ENCODE measurements at places on chromosomes 4 and X. TPM values are rescaled to one million over a fixed set of nuclear protein-coding genes. Genes with fewer than 3 reads are reported as not detected.

GPRIN3 gene
- not detected for total RNA-seq

ELMOD2 gene
- total RNA-seq, result 32.8 TPM

TMSB15C gene
- 3.9 TPM for total RNA-seq

ZNF630 gene
- total RNA-seq, result 3.3 TPM

FAM9B gene
- total RNA-seq, result not detected

MAGEA2B gene
- not detected for total RNA-seq

SHROOM3 gene
- 3.8 TPM for total RNA-seq

NAP1L2 gene
- not detected for total RNA-seq

CDKL2 gene
- total RNA-seq, result 5.0 TPM

LRRC66 gene
- total RNA-seq, result 0.73 TPM

POF1B gene
- total RNA-seq, result not detected

SYN1 gene
- 0.71 TPM for total RNA-seq

BMP3 gene
- total RNA-seq, result not detected

BOD1L1 gene
- total RNA-seq, result 41.6 TPM

CYBB gene
- total RNA-seq, result not detected

TSPAN7 gene
- total RNA-seq, result 0.40 TPM

DGAT2L6 gene
- total RNA-seq, result not detected

CETN2 gene
- total RNA-seq, result 32.0 TPM

SRPX gene
- total RNA-seq, result 48.0 TPM

CSAG3 gene
- not detected for total RNA-seq

OTUD6A gene
- total RNA-seq, result not detected

CYSLTR1 gene
- not detected for total RNA-seq

IQCM gene
- not detected for total RNA-seq

FAM9C gene
- total RNA-seq, result not detected

TLR10 gene
- total RNA-seq, result not detected

SHISA3 gene
- 3.9 TPM for total RNA-seq

SPANXA1 gene
- total RNA-seq, result not detected

HSFX1 gene
- 2.1 TPM for total RNA-seq

RFC1 gene
- 44.6 TPM for total RNA-seq

PCDH19 gene
- total RNA-seq, result 1.7 TPM

CENPVL3 gene
- 0.18 TPM for total RNA-seq

CXCL10 gene
- not detected for total RNA-seq

PLXNB3 gene
- 8.7 TPM for total RNA-seq

HMGN5 gene
- total RNA-seq, result 2.7 TPM

GSX2 gene
- total RNA-seq, result 0.35 TPM

ARMCX2 gene
- 60.4 TPM for total RNA-seq

HERC3 gene
- total RNA-seq, result 15.4 TPM

TRIM60 gene
- total RNA-seq, result not detected

BEX2 gene
- total RNA-seq, result 4.0 TPM

MAGEA1 gene
- not detected for total RNA-seq

ASB5 gene
- total RNA-seq, result 0.32 TPM

KLHL13 gene
- not detected for total RNA-seq

PPP4R3C gene
- total RNA-seq, result not detected

WAS gene
- total RNA-seq, result 0.19 TPM

SLC9A7 gene
- 1.2 TPM for total RNA-seq

ZNF330 gene
- 30.1 TPM for total RNA-seq

DTHD1 gene
- not detected for total RNA-seq

RENBP gene
- total RNA-seq, result 18.9 TPM

MEPE gene
- not detected for total RNA-seq

SGMS2 gene
- 17.1 TPM for total RNA-seq

AMBN gene
- not detected for total RNA-seq

HPGDS gene
- not detected for total RNA-seq

GLRB gene
- 19.4 TPM for total RNA-seq

PLAC1 gene
- not detected for total RNA-seq

HELT gene
- total RNA-seq, result not detected

GAGE12F gene
- total RNA-seq, result not detected

TLR8 gene
- not detected for total RNA-seq
